SW 1271 (cell line): ENCODE measurements at places on chromosomes 3 and 15.

GRCh38 chr15:61605343-61605742 lies 376.2 kb upstream of the RORA start:
- no peak for DNase-seq

DNA sequence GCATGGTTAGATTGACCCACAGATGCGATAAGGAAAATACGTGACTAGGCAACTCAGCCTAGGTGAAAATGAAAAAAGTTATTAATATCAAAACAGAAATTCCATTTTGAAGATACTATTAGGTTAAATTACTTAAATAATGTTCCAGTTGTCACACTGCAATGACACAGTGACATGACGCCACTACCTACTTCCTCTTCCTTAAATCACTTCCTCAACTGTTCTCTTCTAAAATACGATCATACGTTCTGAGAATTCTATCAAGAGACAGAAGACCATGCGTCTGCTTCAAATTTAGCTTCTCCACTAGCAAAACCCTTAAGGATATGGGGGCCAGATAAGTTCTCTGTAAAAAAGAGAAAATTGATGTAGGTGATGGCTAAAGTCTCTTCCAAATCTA lies 18.2 kb downstream of the CMTM6 start:
- DNase-seq, result no peak

DNA sequence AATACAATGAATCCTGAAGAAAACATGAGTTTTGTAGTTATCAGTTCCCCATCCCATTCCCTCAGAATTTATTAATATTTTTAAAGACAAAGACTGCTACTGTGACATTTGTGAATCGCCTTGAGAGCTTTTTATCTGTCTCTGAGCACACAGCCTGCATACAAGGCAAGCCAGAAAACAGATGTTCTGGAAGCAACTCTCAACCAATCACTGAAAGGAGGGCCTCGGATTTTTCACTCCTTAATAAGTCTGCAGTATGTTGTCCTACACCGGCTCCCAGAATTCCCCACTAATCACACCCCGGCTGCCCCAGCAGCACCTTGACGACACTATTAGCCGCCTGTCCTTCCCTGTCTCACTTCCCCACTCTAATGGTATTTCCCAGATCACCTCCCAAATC lies 138.5 kb downstream of the ZNF621 start:
- no peak for DNase-seq

GRCh38 chr3:65873028-65873427 lies 165.7 kb downstream of the MAGI1 start:
- no peak for DNase-seq

DNA sequence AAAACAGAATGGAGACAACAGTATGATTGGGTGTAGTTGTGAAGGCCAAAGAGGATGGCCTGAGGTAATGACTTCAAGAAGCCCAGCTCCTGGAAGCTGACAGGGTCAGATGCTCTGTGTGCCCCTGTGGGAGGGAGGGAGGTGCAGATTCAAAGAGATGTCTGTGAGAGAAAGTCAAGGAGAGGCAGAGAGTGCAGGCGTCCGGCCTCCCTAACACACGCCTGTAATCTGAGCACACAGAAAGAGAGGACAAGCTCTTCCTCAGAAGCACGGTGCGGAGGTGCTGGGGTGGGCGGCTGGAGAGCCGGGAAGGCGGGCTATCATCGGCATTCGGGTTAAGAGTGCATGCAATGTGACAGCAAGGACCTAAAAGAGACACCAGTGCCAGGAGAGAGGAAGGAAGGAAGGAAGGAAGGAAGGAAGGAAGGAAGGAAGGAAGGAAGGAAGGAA lies 238.2 kb upstream of the HES1 start:
- no peak for DNase-seq

DNA sequence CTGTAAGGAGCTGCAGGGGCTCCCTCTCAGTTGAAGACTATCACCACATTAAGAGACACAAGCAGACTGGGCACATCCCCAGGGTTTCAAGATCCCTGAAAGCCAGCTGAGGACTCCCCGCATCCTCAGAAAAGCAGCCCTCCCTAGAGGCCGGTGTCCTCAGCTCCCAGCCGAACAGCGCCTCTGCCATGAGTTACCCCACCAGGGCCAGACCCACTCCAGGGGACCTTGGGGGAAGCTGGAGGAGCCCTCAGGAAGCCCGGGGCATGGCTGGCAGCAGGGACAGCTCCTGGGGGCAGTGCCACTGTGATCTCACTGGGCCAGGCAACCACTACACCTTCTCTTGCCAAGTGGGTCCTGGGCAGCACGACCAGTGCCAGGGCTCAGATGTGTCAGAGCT lies 8.1 kb downstream of the KLF15 start:
- no peak for DNase-seq

DNA sequence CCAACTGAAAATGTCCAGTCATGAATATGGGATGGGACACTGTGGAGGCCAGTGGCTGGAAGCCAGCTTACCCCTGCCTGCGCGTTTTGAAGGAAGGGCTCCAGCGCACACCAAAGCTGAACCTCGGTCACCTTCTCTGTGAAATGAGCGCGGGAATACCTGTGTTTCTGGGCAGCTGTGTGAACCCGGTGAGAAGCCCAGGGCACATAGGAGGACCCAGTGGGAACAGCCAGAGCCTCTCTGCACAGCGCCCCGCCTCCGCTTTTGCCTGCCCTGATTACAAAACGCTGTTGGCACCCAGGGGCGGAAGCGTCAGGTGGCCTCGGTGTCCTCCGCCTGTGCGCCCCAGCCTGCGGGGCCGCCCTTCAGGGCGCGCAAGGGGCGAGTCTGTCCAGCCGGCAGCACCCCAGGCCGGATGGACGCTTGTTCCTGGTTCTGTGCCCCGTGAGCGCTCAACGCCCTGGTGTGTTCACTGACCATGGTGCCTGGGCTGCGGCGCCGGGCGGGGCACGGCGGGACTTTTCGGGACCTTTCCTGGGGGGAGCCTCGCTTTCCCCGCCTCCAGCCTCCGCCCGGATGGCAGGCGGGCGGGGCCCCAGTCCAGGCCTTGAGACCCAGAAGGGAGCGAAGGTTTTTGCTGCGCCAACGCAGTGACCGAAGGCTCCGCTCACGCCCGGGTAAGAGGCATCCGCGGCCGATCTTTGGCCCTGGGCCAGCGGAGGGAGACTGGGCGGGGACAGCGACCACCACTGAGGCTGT lies at the start of gene SQOR:
SQOR (plus strand) TSS at position 598 of the 759 bp plus-strand sequence. CDS start 23,895 bp downstream, outside the sequence.
- peak; percentile 78 for DNase-seq

DNA sequence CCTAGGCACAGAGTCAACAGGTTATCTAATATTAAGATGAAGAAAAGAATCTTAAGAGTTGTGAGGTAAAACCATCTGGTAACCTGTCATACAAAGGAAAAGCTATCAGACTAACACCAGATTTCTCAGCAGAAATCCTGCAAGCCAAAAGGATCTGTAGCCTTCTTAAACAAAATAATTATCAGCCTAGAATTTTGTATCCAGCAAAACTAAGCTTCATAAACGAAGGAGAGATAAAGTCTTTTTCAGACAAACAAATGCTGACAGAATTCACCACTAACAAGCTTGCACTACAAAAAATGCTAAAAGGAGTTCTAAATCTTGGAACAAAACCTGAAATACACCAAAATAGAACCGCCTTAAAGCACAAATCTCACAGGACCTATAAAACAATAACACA lies 9.9 kb upstream of the IGSF11 start:
- DNase-seq, result no peak

DNA sequence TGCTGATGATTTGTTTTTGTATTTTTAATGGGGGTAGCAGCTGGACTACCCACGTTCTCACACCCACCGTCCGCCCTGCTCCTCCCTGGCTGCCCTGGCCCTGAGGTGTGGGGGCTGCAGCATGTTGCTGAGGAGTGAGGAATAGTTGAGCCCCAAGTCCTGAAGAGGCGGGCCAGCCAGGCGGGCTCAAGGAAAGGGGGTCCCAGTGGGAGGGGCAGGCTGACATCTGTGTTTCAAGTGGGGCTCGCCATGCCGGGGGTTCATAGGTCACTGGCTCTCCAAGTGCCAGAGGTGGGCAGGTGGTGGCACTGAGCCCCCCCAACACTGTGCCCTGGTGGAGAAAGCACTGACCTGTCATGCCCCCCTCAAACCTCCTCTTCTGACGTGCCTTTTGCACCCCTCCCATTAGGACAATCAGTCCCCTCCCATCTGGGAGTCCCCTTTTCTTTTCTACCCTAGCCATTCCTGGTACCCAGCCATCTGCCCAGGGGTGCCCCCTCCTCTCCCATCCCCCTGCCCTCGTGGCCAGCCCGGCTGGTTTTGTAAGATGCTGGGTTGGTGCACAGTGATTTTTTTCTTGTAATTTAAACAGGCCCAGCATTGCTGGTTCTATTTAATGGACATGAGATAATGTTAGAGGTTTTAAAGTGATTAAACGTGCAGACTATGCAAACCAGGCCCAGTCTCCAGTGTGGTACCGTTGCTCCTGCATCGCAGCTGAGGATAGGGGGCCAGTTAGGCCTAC lies 1.4 kb upstream of the FES start:
- no peak for DNase-seq

DNA sequence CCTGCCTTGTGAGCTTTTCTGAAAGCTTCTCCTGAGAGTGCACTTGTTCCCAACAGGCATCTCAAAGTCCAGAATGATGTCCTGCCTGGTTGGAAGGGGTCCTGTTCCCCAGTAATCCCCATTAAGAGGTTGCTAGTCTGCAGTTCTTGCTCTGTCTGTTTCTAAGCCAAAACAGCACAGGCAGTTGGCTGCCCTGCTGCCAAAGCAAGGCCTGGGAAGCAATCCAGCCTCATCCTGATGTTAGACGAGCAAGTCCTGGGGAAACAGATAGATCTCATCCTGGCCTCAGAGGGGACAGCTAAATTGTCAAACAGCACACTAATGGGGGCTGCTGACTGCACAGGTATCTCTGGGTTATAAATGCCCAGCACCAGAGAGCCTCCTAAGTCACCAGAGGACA lies 198.0 kb downstream of the EPHB1 start:
- no peak for DNase-seq

- no peak for DNase-seq
Observed at GRCh38 chr15:75199357-75199940, 2.2 kb upstream of the C15orf39 start.

GRCh38 chr3:195460091-195460713 lies 17.4 kb upstream of the ACAP2 start:
- no peak for DNase-seq

DNA sequence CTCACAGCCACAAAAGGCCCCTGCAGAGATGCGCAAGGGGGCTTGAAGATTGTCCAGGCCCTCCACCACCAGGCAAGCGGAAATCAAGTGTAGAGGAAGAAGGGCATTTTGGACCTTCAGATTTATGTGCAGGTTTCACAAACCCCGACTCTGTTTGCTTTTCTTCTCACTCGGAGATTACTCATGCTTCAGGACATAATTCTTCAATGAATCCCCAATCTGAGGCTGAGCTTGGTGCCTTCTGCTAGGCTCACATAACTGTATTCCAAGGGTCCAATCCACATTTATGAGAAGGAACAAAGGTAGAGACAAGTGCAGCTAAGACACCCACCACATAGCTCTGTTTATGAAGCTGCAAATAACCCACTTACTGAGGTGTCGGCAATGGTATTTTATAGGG lies 50.6 kb upstream of the NMNAT3 start:
- DNase-seq, result no peak

DNA sequence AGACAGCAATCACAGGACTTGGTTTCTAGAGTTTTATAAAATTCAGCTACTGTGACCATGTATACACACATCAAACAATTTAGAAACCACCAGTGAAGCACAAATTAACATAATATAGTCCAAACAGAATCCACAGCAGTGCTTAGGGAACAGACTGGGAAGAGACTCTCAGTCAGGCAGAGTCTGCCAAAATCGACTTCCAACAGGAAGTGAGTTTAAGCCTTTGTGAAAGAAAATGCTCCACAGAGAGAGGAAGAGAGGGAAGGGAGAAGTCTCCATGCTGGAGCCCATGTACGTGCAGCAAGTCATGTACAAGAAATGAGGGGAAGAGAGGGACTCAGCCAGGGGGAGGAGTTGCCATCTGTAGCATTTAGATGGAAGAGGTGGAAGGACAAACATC lies 172.6 kb downstream of the IL5RA start:
- no peak for DNase-seq

DNA sequence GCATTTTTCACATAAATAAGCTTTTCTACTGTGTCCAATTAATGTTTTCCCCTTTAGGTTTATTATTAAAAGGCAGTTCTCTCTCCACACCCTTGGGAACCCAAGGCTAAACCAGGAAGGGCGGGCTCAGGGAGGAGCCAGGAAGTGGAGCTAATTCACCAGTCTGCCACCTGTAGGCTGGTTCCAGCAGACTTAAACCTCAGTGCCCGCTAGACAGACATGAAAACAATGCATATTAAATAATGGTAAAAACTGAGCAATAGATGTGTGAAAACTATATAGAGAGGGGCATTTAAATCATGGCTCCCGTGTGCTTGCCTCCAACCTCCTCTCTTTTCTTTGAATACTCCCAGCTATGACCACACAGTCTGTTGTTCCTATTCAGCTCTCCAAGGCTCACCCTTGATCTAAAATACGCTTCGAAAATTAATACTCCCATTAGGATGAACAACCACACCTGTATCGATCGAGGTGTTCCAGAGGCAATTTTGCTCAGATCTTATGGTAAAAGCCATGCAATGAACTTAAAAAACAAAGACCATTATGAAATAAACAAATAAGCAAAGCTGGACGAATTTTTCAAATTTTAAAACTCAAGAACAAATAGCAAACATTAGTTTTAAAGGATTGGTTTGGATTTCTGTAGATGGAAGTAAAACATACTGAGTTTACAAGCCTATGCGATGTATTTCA lies 253.3 kb downstream of the TJP1 start:
- DNase-seq, result peak; percentile 54

DNA sequence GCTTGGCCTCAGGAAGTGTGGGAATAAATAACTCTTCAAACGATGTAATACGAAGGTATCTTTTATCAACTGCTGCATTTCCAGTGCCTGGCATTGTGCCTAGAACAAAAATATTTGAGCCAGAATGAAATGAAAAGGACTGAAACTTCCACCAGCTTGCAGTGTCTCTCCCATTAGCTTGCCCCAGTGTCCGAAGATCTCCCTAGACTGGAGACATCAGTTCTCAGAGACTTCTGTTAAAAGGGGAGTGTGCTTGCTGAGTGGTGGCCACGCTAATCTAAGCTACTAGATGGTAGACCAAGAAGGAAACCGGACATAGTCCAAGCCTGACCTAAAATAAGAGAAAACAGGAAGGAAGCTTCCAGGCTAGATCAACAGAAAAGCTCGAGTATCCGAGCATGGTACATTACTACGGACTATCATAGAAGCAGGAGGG lies 28.6 kb downstream of the KCNAB1 start:
- DNase-seq, result no peak

DNA sequence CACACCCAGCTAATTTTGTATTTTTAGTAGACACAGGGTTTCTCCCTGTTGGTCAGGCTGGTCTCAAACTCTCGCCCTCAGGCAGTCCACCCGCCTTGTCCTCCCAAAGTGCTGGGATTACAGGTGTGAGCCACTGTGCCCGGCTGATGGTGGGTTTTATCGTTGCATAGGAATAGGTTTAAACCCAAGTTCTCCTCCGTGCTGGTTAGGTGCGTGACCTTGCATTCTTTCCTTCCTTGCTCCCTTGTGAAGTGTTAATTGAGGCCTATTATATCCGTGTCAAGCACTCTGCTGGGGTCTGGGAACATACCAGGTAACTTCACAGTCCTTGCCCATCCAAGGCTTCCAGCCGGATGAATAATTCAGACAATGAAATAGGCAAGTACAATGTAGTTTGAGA lies 19.3 kb upstream of the ETV5 start:
- DNase-seq, result no peak

GRCh38 chr3:58629629-58630028 lies 36.9 kb downstream of the FAM3D start:
- DNase-seq, result no peak
